PC-3 (cell line): ENCODE measurements at places on chromosomes 6 and 20. TPM values are rescaled to one million over a fixed set of nuclear protein-coding genes. Genes with fewer than 3 reads are reported as not detected.

GRCh38 chr20:15930311-15931305 lies 642.6 kb downstream of the KIF16B start:
- H3K4me3 ChIP-seq, result no peak overlapping the region
- H3K36me3 ChIP-seq, result no peaks in the 10 kb centered on the region
- H3K4me1 ChIP-seq, result peaks cover 20% of the 10 kb centered on the region

DNA sequence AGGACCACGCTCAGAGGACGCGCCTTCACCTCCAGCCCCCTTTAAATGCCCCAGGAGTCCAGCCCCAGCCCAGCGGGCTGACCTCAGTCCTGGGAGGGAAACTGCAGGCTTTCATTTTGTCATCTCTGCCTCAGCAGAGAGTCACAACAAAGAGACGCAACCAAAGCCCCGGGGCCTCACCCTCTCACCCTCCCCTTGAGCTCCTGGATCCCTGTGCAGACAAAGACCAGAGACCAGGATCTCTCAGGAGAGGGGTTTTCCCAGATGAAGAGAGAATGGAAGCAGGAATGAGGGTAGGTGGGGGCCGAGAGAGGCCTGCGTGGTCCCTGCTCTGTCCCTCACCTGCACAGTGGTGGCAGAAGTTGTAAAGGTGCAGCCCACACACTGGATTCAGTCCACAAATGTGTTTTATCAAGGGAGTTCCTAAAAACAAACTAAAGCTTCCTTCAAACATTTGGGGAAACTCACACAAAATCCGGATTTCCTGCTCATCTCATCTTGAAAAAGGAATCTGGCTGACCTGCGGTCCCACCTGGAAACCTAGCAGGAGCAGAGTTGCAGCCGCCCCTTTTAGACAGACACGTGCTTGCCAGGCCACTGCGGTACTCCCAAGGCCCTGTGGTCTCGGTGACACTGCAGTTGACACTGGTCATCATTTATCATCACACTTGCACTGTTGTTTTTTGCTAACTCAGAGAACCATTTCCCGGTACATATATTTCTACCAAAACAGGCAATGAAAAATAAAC lies 27.1 kb downstream of the PTGIS start:
- DNase-seq, result no peak
- H3K36me3 ChIP-seq, result no peaks in the 10 kb centered on the region
- H3K4me1 ChIP-seq, result no peaks in the 10 kb centered on the region
- no peak overlapping the region for H3K4me3 ChIP-seq
- H3K27ac ChIP-seq, result no peak overlapping the region

GRCh38 chr20:7843613-7844012 lies 96.6 kb downstream of the HAO1 start:
- H3K4me3 ChIP-seq, result no peak overlapping the region
- H3K27ac ChIP-seq, result no peak overlapping the region
- H3K4me1 ChIP-seq, result peaks cover 45% of the 10 kb centered on the region

- no peaks in the 10 kb centered on the region for H3K36me3 ChIP-seq
- DNase-seq, result no peak
- no peak overlapping the region for H3K4me3 ChIP-seq
- no peaks in the 10 kb centered on the region for H3K27me3 ChIP-seq
- H3K27ac ChIP-seq, result no peak overlapping the region
Measured at GRCh38 chr6:105641504-105641903, 238.6 kb upstream of the PREP start.

GRCh38 chr20:56762401-56762800 lies 133.3 kb downstream of the TFAP2C start:
- peaks cover 9% of the 10 kb centered on the region; the same call in 1 of the 2 replicates for H3K4me1 ChIP-seq
- H3K36me3 ChIP-seq, result no peaks in the 10 kb centered on the region
- H3K27me3 ChIP-seq, result no peaks in the 10 kb centered on the region
- no peak overlapping the region for H3K4me3 ChIP-seq
- peak; percentile 24 for DNase-seq
- H3K27ac ChIP-seq, result no peak overlapping the region

DNA sequence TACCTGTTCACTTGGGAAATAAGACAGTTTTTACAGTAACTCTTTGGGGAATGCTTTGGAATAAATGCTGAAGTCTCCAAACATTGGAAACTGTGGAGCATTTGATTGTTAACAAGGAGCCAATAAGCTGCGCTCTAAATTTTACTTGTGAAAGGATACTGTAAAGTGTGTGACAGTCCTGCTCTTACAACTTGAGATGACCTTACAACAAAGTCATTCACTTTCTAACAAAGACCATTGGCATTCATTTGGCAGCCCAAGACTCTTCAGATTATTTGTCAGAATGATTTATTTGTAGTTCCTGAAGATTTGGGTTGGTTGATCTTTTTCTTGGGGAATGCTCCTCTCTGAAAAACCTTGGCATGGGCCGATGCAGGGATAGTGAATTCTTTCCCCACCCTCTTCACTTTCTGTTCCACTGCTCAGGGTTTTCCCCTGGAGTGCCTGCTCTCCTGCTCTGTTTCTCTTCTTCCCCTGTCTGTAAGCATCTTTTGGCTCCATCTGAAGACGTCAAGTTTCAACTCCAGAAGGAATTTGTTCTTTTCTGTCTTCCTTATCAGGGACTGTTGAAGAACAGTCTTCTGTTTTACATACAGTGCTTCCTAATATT lies 116.4 kb downstream of the AKAP7 start:
- H3K4me1 ChIP-seq, result peaks cover 12% of the 10 kb centered on the region
- no peaks in the 10 kb centered on the region for H3K36me3 ChIP-seq
- DNase-seq, result no peak

DNA sequence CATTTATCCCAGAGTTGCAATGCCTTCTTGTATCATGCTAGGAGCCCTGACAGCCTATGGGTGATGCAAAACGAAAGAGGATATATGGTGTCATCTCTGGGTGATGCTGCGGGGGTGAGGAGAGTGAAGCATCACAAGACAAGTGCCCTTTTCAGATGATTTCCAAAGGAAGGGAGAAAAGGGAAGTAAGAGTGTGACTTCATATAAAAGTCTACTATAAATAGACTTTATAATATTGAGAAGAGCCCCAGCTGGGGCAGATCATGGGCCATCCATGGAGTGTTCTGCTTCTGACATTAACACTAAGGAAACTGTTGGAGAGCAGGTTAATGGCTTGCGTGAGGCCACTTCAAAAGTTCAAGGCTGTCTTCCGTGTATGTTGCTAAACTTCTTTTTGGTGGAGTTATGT lies 4.4 kb downstream of the CD83 start:
- peaks cover 8% of the 10 kb centered on the region; the same call in 1 of the 2 replicates for H3K4me1 ChIP-seq
- H3K27me3 ChIP-seq, result no peaks in the 10 kb centered on the region
- H3K27ac ChIP-seq, result no peak overlapping the region
- no peak overlapping the region for H3K4me3 ChIP-seq
- DNase-seq, result no peak
- H3K36me3 ChIP-seq, result no peaks in the 10 kb centered on the region

- H3K4me3 ChIP-seq, result no peak overlapping the region
- H3K36me3 ChIP-seq, result no peaks in the 10 kb centered on the region
- H3K27ac ChIP-seq, result no peak overlapping the region
- no peak for DNase-seq
Measured at GRCh38 chr6:158256746-158257424, 55.4 kb upstream of the TULP4 start.

DNA sequence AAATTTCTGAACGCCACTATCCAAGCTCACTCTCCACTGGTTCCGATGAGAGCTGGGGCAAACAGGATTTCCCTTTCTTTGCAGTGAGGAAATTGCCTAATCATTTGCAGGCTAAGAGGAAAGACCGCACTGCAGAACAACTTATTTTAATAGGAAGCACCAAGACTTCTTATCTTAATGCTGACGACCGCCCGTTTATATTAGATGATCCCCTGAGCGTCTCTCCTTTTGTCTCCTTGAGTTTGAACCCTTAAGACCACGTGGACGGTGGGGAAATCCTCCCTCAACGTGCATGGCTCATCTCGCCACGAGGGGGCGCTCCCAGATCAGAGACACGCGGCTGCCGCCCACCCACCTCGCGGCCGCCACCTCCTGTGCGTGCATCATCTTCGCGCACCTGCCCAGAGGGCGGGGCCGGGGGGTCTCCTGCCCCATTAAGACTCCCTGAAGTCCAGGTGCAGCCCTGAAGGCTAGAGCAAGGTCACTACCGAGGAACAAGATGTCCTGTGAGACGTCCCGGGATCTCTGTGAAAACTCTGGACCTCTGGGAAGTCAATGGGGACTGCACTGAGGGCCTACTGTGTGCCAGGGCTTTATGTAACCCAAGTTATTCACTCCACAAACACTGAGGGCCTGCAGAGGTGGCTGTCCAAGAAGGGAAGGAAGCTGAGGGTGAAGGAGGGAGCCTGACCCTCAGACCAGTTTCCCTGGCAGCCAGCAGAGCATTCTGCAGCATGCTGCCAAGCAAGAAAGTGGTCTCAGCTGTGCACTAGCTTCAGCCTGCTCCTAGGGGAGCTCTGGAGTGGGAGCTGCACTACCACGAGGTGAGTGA lies 28.1 kb downstream of the PDYN start:
- H3K27ac ChIP-seq, result no peak overlapping the region
- H3K4me1 ChIP-seq, result no peaks in the 10 kb centered on the region; the same call in 1 of the 2 replicates
- H3K36me3 ChIP-seq, result no peaks in the 10 kb centered on the region

DNA sequence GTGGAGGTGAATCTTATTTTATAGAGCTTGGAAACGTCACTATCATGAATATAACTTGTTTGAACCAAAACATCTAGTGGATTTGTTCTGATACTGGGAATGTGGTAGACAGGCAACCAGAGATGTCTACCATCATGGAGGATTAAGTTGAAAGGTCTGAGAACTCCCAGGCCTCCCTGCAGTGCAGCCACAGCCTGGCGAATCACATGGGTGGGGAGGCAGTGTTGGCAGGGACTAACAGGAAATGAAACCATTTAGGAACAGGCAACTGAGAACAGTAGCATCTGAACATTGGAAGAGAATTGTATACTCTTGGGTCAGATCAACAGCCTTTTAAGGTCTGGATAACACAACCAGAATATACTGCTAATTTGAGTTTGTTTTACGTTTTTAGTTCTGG lies 22.3 kb upstream of the CEP162 start:
- peaks cover 36% of the 10 kb centered on the region; the same call in 1 of the 2 replicates for H3K27me3 ChIP-seq
- H3K4me1 ChIP-seq, result no peaks in the 10 kb centered on the region
- no peaks in the 10 kb centered on the region for H3K36me3 ChIP-seq
- no peak overlapping the region for H3K27ac ChIP-seq

DNA sequence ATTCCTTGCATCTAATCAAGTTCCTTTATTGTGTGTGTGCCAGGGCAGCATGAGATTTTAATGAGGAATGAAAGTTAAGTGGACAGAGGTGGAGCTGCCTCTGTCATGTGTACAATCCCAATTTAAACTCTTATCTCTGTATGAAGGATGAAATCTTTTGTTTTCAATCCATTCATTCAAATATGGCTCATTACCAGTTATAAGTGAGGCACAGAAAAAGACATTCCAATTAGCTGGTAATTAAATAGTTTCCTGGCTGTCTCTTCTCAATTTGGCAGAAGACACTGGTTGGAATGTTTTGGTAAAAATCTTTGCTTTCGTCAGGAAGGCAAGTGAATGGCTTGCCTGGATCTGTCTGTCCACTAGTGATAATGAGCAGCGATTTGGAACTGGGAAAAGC lies 46.4 kb downstream of the CLVS2 start:
- no peaks in the 10 kb centered on the region for H3K36me3 ChIP-seq
- H3K4me1 ChIP-seq, result no peaks in the 10 kb centered on the region
- no peak for DNase-seq
- peaks cover 3% of the 10 kb centered on the region; the same call in 1 of the 2 replicates for H3K27me3 ChIP-seq

GRCh38 chr6:119350952-119351372 lies 1.4 kb upstream of the MAN1A1 start:
- peaks cover 15% of the 10 kb centered on the region; the same call in 1 of the 2 replicates for H3K4me1 ChIP-seq
- DNase-seq, result peak; percentile 57
- H3K36me3 ChIP-seq, result no peaks in the 10 kb centered on the region
- H3K27ac ChIP-seq, result no peak overlapping the region
- no peaks in the 10 kb centered on the region for H3K27me3 ChIP-seq

CST4 gene
- 0.98 TPM in 1 of 2 replicates, not detected in the other for total RNA-seq

NHLRC1 gene
- 0.81 and 1.3 TPM in 2 replicates for total RNA-seq

TFAP2A gene
- total RNA-seq, result 29.4 and 35.5 TPM in 2 replicates
